ENCODE measurements at places on chromosomes 1 and 21.

DNA sequence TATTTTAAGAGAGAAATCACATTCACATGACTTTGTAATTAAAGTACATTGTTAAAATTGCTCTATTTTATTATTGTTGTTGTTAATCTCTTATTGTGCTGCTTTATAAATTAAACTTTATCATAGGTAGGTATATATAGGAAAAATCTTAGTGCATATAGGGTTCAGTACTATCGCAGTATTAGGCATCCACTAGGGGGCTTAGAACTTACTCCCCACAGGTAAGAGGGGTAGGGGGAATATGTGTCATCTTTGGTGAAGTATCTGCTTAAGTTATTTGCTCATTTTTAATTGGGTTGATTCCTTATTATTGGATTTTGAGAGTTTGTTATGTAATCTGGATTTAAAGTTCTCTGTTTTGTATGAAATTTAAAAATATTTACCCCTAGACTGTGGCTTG, 385.2 kb downstream of the DUSP10 start:
- DNase-seq = no peak

- DNase-seq = no peak
These were observed 33.8 kb downstream of the STPG1 start for GRCh38 chr1:24379733-24380315.

- DNase-seq = no peak
These were observed 33.9 kb downstream of the OLFML2B start for GRCh38 chr1:161989786-161990185.

DNA sequence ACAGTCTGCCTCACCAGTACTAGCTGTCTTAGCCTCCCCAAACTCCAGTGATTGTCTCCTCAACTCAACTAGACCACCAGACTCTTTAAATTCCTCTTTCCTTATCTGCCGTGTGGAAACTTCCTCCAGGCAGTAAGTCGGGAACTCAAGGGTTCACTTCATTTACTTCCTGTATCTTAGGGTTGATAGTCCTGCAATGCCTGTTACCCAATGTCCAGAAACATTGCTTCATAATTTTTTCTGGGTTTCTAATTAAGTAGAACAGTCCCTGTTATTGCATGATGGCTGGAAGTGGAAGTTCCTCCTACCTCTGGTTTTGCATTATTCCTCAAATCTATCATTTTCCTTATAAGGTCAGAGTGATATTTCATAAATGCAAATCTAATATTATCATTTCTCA, 60.8 kb upstream of the RNF11 start:
- DNase-seq = no peak

- no peak for DNase-seq
These were observed 108.5 kb downstream of the NFIA start for GRCh38 chr1:61190618-61191432.

DNA sequence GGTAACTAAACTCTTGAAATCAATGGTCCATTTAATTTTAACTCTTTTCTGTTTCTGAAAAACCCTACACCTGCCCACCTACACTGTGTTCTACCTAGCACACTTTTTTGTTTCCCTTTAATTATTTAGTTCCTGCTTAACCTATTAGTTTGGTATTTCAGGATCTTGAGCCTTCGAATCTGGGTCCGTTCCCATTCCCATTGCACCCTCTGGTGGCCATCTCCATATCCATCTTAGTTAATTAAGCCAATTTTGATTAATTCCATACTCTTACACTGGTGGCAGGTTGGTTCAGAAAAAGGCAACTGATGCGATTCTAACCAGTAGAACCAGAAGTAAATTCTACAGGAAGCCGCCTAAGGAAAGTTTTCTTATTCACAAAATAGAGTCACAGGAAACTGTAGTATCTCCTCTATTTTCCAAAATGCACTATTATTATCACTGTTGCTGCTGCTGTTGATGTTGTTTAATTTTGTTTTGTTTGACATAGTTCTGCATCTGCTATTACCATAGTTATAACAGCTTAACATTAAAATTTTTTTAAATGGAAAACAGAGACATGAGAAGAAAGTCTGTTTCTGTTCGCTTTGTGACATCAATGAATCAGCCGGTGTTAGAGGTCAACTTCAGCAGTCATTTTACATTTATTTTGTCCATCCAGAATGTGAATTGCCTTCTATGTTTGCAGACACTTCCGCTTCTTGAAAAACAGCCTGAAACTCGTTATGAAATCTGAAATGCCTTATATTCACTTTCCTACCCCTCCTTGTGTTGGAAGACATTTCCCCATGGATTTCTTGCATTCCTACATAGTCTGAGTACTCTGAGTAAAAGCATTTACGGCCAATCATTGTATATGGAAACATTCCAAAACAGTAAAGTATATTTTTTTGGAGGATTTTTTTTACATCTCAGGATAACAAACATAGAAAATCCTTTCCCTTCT, 115.5 kb upstream of the NCAM2 start:
- DNase-seq = no peak

DNA sequence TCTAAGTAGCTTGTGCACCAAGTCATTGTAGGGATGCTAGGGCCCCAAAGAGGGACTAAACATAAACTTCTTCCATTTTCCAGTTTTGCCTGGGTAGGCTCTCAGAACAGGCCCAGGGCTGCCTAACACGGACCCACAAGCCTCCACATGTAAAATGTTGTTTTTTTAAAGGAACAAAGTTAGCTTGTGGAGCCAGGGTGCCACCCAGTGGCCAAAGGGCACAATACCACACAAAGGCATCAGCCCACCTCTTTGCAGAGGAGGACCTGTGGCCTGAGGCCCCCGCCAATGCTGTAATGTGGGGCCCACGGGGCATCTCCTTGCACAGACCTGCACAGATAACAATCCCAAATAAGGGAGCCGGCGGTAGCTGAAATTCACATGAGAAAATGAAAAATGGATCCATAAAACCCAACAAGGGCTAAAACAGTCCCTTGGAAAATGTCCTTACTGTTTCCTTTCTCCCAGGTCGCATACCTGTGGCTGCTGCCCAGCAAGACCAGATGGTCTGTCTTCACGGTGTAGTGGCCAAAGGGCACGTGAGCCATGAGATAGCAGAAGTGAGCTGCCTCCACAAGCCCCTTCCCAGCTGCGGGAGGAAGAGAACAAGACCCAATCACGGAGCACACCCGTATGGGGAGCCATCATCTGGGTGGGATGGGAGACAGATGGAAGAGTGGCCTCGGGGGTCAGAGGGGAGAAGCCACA, 23.8 kb downstream of the SEC16B start:
- DNase-seq = no peak

- DNase-seq = no peak
These were observed 25.8 kb upstream of the KCNA10 start for GRCh38 chr1:110544753-110545152.

DNA sequence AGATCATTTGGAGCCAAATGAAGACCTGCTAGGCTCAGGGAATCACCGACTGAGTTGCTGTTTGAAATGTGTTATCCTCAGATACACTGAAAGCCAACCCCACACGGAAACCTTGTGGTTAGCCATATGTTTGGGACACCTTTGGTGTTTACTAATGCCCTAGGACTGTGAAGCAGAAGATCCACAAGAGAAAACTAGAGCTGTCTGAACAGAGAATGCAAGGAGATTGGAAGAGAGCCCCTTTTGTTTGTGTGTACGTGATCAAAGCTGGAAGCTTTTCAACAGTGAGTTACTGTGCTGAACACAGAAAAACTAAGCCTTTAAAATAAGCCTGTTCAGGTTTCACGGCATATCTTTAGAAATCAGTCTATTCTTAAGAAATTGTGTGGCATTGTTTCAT, 908.2 kb upstream of the ADGRL2 start:
- DNase-seq = no peak

DNA sequence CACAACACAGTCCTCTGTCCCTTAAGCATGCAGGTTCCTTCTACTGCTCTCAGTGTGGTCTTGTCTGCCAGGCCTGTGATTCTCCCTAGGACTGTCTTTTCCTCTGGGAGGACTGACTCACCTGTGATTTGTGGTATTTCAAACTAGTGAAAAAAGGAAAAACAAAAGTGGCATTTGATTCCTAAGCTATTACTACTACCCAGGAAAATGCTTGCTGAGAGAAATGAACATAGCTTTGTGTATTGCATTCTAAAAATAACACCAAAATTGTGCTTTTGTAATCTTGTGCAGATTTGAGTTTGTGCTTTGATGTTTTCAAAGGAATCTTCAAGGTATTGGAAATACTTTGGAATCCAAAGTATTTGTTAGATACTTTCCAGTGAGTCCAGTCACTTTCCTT, 57.0 kb downstream of the GPR161 start:
- no peak for DNase-seq

- no peak for DNase-seq
These were observed 5.8 kb downstream of the LINGO4 start for GRCh38 chr1:151799179-151800022.

DNA sequence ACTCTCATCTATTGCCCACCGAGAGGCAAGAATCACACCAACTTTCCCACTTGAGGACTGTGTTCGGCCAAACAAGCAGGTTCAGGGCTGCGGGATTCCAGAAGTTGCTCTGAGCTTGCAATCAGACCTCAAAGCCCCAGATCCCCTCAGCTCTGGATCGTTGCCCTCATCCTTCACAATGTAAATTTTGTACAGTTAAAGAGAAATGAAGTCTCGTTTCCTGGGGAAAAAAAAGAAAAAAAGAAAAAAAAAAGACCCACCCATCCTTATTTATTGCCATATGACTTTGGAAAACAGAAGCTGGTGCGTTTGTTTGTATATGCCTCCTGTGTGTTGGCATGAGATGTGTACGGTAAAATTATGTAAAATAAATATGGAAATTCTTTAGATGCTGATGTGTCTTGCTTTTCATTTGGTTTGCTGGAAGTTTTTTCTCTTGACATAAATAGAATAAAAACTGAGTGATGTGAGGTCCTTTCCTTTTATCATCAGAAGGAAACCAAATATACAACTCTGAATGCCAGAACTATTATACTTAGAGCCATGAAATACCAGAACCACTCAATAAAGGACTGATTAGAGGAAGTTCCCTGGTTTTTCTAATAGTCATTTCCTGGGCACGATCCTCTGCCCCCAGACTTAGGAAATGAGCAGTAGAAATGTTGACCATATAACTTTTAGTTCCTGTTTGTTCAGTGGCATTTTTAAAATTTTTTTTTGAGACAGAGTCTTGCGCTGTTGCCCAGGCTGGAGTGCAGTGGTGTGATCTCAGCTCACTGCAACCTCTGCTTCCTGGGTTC, 48.7 kb downstream of the LHX4 start:
- DNase-seq = peak; percentile 38

DNA sequence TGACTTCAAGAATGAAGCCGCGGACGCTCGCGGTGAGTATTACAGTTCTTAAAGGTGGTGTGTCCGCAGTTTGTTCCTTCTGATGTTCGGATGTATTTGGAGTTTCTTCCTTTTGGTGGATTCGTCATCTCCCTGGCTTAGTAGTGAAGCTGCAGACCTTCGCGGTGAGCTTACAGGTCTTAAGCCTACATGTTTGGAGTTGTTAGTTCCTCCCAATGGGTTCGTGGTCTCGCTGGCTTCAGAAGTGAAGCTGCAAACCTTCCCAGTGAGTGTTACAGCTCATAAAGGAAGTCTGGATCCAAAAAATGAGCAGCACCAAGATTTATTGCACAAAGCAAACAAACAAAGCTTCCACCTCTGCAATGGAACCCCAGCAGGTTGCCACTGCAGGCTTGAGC, 14.7 kb downstream of the LDLRAD1 start:
- no peak for DNase-seq

DNA sequence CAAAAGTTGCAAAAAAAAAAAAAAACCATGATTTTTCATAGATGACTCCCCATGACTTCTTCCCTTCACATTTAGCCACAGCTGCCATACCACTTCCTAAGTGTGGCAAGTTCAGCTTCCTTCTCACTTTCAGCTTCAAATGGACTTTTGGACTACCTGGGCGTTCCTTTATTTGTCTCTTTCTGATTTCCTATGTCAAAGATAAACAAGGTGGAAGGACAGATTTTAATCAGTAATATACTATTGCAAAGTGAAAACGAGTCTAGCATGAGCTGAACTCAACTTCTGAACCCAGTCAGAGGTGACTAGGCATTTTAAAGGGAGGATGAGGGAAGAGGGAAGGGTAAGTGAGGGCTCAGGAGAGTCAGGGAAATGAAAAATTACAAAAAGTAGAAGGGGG, 14.4 kb upstream of the SCCPDH start:
- peak; percentile 46 for DNase-seq

GRCh38 chr1:151846062-151846568, 6.5 kb upstream of the C2CD4D start:
- no peak for DNase-seq

- DNase-seq = no peak
These were observed 5.9 kb upstream of the OLIG1 start for GRCh38 chr21:33063907-33064622.

- DNase-seq = no peak
These were observed 4.7 kb upstream of the C21orf91 start for GRCh38 chr21:17823846-17824245.

- DNase-seq = no peak
These were observed 83.0 kb upstream of the AK4 start for GRCh38 chr1:65064981-65065380.

GRCh38 chr1:8578132-8578877, 239.1 kb downstream of the RERE start:
- DNase-seq = no peak

- DNase-seq = no peak
These were observed 59.6 kb upstream of the C1orf87 start for GRCh38 chr1:60133000-60133673.

DNA sequence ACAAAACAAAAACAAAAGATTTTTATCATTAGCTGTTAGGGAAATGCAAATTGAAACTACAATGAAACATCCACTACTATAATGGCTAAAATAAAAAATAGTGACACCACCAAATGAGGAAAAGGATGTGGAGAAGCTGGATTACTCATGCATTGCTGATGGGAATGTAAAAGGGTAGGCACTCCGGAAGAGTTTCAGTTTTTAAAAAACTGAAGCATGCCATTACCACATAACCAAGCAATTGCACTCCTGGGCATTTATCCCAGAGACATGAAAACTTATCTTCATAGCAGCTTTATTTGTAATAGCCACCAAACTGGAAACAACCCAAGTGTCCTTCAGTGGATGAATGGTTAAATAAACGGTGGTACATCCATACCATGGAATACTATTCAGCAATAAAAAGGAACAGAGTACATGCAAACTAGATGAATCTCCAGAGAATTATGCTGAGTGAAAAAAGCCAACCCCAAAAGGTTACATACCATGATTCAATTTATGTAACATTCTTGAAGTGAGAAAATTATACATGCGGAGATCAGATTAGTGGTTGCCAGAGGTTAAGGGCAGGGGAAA, 14.5 kb upstream of the CFAP298 start:
- DNase-seq = no peak
